RCC 7860 (cell line): ENCODE measurements at places on chromosomes 1 and 21.

DNA sequence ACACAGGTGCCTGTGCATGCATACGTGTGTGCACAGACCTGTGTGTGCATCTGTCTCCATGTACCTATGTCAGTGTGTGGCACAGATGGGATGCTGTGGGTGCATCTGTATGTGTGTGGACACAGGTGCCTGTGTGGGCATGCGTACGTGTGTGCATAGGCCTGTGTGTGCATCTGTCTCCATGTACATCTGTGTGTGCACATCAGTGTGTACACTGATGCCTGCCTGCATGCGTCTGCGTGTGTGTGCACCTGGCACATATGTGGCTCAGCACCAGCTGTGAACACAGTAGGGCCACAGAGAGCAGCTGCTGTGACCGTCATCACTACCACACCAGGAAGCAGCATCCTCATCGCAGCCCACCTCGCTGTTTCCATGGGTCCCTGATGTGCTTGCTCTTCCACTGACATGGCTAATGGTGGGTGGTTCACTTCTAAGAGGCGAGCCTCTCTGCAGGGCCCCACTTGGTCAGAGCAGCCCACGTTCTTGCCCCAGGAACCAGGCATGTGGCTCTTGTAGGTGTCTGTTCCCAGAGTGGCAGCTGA, 9.6 kb upstream of the SPATC1L start:
- no peak for DNase-seq

GRCh38 chr1:58572690-58573089, 4.4 kb downstream of the TACSTD2 start:
- DNase-seq = no peak

GRCh38 chr1:203754455-203754864, 10.5 kb upstream of the LAX1 start:
- DNase-seq = no peak

- no peak for DNase-seq
Measured at GRCh38 chr1:220785166-220786056, 1.3 kb upstream of the MTARC1 start.

GRCh38 chr1:56469640-56470371, 109.6 kb downstream of the PLPP3 start:
- DNase-seq = no peak

DNA sequence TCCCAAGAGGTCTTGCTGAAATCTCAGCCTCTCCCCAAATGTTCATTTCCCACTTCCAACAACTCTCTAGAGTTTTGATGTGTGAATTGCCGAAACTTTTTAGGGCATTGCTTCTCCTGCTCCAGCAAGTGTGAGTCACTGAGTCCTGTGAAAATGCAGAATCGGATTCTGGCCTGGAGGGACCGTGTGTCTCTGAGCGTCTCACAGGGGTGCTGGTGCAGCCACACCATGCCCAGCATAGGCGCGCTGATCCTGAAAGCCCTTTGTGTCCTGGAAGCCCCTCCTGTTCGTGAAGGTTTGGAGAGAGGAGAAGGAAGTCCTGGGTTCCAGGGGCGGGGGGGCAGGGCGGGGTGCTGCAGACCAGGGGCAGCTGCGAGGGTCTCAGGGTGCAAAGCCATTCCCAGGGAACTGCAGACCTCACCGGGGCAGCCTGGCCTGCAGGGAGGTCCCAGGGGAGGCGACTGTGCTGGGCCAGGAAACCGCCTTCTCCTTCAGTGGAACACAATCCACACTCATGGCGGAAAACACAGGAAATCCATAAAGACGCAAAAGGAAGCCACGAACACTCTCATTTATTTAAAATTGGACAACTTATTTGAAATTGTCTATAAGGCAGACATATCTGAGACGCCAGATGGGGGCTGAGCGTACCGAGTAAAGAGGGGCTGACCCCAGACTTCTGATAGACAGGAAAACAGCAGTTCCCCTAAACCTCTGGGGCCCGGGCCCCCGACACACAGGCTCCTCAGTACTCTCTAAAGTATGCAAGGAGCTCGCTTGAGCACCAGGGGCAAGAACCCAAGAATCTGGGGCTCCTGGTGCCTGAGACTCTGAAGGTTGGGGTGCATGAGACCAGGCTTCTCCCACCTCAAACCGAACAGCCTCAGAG, 43.5 kb upstream of the ADARB1 start:
- DNase-seq = no peak

DNA sequence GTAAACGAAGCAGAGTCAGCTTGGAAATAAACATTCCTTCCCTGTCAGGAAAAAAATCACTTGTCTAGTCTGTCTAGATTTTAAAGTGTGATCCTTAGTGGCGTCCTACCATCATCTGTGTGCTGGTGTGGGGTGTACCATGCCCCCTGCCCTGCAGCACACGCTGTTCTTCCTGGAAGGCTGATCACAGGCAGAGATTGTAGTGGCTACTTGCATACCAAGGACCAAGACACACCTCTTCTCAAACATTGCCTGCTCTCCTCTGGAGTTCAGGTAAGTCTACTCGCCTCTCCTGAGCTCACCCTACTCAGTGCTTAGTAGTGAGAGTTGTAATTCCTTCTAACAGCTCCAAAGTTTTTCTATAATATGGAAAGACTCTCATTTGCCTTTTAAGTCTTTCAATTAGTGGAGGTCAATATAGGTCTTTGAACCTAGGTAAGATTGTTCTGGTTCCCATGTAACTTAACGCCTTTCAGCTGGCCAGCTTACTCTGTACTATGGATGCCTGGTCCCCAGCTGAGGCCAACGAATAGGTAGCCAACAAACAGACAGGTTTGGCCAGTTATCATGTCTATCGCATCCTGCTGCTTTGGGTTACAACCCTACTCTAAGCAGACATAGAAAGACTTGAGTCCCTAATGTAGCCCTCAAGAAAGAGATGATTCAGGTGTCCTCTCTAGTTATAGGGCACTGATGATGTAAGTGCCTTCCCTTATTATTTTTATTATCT, 55.4 kb downstream of the XCL1 start:
- DNase-seq = no peak

GRCh38 chr1:195005338-195005737, 1602.9 kb downstream of the KCNT2 start:
- no peak for DNase-seq

DNA sequence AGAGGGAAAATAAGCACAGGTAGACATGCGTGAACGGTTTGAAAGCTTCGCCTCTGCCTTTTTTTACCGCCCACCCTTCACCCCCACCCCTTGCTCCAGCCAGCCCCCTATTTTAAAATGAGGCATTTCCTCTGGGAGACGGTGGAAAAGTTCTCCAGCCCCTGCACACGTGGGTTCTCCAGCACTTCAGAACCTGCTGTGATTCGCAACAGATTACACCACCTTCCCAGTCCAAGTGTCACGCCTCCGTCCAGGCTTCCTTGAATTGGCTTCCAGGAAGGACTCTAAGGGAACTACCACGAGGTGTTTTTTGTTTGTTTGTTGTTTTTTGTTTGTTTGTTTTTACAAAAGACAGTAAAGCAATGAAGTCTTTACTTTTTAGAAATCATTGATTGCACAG, 2.6 kb downstream of the LRRC7 start:
- DNase-seq = no peak

DNA sequence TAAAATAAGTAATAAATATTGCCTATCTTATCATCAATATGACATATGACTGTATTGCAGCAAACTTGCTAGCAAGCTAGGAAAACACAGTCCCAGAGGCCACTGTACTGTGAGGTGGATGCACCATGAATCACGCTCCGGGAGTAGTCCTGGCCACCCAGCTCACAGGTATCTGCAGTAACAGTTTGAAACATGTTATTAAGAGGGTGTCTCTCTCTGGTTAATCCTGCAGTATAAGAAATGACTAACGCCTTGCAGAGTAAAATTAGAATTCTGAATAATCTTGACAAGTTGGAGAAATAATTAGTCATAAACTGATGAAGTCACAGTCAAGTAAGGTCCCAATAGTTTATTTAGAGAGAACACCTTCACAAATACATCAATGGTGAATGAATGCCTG, 34.0 kb upstream of the DPT start:
- no peak for DNase-seq

- peak; percentile 95 for DNase-seq
Measured at GRCh38 chr1:79079770-79080169, 73.2 kb upstream of the ADGRL4 start.
